ENCODE measurements at places on chromosomes 6 and 20. TPM values are rescaled to one million over a fixed set of nuclear protein-coding genes. Genes with fewer than 3 reads are reported as not detected.
A peak's percentile ranks its signal among the peaks of the same experiment; 100 is the strongest.

Gene HSPA1L
- total RNA-seq = 8.2 TPM

DNA sequence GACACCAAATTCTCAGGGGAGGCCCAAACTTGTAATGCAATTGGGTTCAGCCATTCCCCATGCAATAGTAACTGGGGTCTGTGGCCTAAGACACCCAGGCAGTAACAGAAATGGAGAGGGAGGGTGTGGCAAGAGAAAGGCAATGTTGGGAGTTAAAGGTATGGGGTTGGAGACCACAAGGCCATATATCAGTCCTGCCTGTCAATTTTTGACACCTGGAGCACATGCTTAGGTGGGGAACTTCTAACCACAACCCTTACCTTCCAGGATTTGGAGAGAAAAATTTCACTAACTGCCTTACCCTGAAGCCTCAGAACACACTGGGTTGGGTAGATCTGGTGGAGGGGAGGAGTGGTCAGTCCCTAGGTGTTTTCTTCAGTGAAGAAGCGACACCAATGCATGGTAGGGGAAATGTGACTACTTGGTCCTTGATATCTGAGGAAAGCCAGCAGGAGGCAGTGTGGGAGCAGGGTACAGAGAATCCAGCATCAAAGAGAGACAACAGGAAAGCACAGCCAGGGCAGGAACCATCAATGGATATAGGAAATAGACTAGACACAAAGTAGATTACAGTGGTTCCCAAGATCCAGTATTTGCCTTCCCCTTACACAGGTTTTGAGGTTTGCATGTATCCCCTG, 6.8 kb upstream of the USP49 start:
- DNase-seq = peak; percentile 57

- DNase-seq = no peak
Observed at GRCh38 chr6:40807484-40807883, 220.3 kb upstream of the LRFN2 start.

- DNase-seq = no peak
Observed at GRCh38 chr6:113363048-113363798, 493.9 kb upstream of the MARCKS start.

Gene ETV7
- 3.2 TPM for total RNA-seq
